ENCODE measurements at places on chromosomes 16 and 17. TPM values are rescaled to one million over a fixed set of nuclear protein-coding genes. Genes with fewer than 3 reads are reported as not detected.

Gene ADGRG1
- 191 TPM for total RNA-seq

Gene FAM171A2
- 3.7 TPM for total RNA-seq

Gene MYH8
- total RNA-seq = not detected

Gene ACOX1
- total RNA-seq = 16.8 TPM

Gene PHF23
- 80.8 TPM for total RNA-seq

Gene HEATR3
- 14.1 TPM for total RNA-seq

Gene ICAM2
- total RNA-seq = not detected

Gene TBC1D28
- not detected for total RNA-seq

Gene OR3A3
- not detected for total RNA-seq

Gene TCAP
- total RNA-seq = 0.72 TPM

Gene NFATC2IP
- total RNA-seq = 27.3 TPM

Gene SP6
- total RNA-seq = 3.4 TPM

Gene CCDC47
- 102 TPM for total RNA-seq

Gene FAM83G
- 36.4 TPM for total RNA-seq

Gene MYH3
- total RNA-seq = 1.0 TPM

Gene ARRB2
- 64.5 TPM for total RNA-seq

Gene CDH16
- 2.6 TPM for total RNA-seq

Gene CCL8
- total RNA-seq = not detected

Gene AARSD1
- 57.6 TPM for total RNA-seq

Gene ABCA6
- total RNA-seq = not detected

Gene STH
- not detected for total RNA-seq

Gene CYB5B
- total RNA-seq = 242 TPM

Gene HP
- not detected for total RNA-seq

Gene MARCHF10
- total RNA-seq = 1.8 TPM

Gene CA4
- 0.30 TPM for total RNA-seq

Gene KRTAP16-1
- not detected for total RNA-seq

Gene YPEL3
- 8.8 TPM for total RNA-seq

Gene ARHGAP27
- total RNA-seq = 17.1 TPM

Gene MAP2K3
- 102 TPM for total RNA-seq

Gene ZFP1
- total RNA-seq = 8.7 TPM

Gene XYLT1
- total RNA-seq = 0.97 TPM

Gene B4GALNT2
- total RNA-seq = 0.38 TPM

Gene CHST4
- total RNA-seq = not detected

Gene SRR
- total RNA-seq = 10.1 TPM

Gene GOT2
- total RNA-seq = 167 TPM

Gene FBXO39
- not detected for total RNA-seq

Gene ASPHD1
- total RNA-seq = 27.5 TPM

Gene RUNDC3A
- total RNA-seq = 1.3 TPM

Gene ASIC2
- 2.2 TPM for total RNA-seq

Gene TBCD
- total RNA-seq = 67.0 TPM

Gene METTL22
- total RNA-seq = 25.6 TPM

Gene TNRC6C
- total RNA-seq = 1.3 TPM

Gene CAPNS2
- total RNA-seq = not detected

Gene SMG1
- 23.8 TPM for total RNA-seq

Gene TBC1D3E
- total RNA-seq = not detected

Gene KRT23
- 0.19 TPM for total RNA-seq

Gene SLC16A6
- total RNA-seq = 0.19 TPM

Gene KRTAP9-8
- total RNA-seq = not detected

Gene C17orf75
- 34.5 TPM for total RNA-seq

Gene CDH3
- total RNA-seq = 0.19 TPM

Gene C16orf89
- not detected for total RNA-seq
